ENCODE measurements at places on chromosomes 1 and 21.

DNA sequence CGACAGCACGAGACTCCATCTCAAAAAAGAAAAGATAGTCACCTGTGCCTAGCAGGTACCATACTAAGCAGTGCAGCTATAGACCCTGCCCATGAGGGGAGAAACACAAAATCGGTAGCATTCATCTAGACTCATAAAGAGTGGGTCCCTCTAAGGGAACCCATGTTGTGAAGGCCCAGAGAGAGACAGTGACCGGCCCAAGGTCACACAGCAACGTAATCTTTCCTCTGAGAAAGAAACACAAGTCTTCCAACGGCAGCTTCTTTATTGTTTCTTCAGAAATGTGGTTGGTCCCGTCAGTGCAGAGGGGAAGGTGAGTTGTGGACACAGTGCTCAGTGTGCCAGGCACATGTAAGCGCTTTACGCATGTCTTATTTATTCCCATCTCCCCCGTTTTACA lies 198.6 kb upstream of the TMEM51 start:
- DNase-seq = no peak

- DNase-seq = no peak
Measured at GRCh38 chr1:13830616-13831280, 130.8 kb downstream of the PRDM2 start.

- DNase-seq = no peak
Measured at GRCh38 chr1:34779526-34779925, 1.5 kb upstream of the GJB3 start.

GRCh38 chr1:214550013-214550856 lies 1.2 kb downstream of the PTPN14 start:
- no peak for DNase-seq

Data from D721Med (cell line).